NCI-H460 (cell line): ENCODE measurements at places on chromosomes 2 and 18.

DNA sequence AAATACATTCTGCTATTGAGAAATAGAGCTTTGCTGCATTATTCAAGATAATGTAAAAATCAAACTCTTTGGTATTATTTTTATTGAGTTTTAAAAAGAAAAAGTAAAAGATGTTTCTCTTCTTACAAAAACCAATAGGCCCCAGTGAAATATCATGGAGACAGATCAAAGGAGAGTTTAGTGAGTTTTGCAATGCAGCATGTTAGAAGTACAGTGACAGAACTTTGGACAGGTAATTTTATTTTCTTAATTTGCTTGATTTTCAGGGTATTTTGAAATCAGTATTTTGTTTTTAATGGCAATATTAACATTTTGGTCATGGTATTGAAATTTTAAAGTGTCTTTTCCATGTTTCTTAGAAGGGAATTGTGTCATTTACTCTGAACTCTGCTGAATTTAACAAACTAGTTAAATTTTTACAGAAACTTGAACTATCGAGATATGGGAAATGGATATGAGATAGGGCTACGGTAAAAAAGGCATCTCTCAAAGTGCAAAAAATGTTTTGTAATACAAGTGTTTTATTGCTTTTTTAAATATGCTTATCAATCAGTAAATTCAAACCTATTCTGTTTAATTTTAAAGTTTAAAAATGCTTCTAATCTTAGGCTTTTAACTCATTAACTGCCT lies 13.8 kb downstream of the DNAJC10 start:
- DNase-seq = no peak

GRCh38 chr2:175251425-175252041 lies 70.0 kb upstream of the ATP5MC3 start:
- DNase-seq = peak; percentile 48

DNA sequence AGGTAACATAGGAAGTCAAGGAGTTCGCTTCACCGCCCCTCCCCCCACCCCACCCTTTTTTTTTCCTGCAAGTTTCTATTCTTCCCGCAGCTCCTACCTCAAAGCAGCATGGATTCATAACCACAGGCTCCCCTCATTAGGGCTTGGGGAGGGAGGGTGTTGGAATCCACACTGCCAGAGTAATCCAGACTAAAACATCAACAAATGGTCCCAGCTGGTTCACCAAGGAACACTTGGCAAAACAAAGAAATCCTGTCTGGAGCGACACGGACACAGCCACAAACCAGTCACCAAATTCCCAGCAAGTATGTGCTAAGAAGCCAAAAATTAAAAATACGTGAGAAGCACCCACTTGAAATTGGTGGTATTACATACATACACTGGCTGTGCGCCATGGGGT lies 106.9 kb upstream of the PPP1CB start:
- no peak for DNase-seq

DNA sequence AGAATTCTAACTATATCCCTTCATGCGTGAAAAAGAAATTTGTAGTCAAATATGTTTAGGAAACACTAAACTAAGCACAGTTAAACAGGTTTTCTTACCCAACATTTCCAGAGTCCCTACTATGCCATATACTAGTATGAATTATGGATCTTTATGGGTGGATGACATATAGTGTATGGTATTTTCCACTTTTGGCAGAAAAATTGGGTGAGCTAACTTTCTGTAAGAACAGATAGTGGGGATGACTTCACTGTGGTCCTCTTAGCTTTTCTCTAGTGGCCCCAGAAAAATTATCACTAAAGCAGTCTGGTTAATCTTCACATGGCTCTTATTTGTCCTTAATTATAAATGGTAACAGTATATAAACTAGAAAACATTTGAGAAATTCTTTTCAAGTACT lies 240.0 kb upstream of the GULP1 start:
- no peak for DNase-seq

- DNase-seq = no peak
Observed at GRCh38 chr2:37868866-37869265, 56.2 kb upstream of the RMDN2 start.

DNA sequence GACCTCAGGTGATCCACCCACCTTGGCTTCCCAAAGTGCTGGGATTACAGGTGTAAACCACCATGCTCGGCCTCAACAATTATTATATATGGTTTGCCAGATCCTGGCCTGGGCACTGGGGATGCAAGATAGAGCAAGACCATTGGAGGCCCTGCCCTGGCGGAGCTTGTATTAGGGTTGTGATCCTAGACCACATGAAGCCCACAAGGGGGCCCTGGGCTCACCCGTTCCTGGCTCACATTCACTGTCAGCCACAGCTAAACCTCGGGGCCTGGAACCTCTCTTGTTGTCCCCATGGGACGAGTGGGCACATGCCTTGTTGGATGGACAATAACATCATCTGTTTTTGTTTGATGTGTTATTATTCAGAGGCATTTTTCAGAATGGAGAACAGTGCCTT lies 14.9 kb downstream of the HPCAL1 start:
- no peak for DNase-seq

DNA sequence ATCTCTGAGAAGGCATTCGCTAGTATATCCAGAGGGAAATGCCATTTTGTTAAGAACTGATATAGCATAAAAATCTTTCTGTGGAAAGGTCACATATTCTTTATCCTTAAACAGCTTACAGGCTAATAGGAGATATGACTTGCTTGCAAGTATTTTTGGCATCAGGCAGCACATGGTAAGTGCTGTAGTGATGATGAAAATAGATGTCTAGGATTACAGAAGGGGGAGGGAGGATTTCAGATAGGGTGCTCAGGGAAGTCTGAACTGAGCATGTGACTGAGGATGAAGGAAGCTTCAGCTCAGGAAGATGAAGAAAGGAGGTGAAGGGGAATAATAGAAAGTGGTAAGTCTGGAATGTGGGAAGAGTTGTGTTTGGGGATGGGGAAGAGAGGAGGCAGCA lies 158.5 kb upstream of the NOSTRIN start:
- DNase-seq = no peak

DNA sequence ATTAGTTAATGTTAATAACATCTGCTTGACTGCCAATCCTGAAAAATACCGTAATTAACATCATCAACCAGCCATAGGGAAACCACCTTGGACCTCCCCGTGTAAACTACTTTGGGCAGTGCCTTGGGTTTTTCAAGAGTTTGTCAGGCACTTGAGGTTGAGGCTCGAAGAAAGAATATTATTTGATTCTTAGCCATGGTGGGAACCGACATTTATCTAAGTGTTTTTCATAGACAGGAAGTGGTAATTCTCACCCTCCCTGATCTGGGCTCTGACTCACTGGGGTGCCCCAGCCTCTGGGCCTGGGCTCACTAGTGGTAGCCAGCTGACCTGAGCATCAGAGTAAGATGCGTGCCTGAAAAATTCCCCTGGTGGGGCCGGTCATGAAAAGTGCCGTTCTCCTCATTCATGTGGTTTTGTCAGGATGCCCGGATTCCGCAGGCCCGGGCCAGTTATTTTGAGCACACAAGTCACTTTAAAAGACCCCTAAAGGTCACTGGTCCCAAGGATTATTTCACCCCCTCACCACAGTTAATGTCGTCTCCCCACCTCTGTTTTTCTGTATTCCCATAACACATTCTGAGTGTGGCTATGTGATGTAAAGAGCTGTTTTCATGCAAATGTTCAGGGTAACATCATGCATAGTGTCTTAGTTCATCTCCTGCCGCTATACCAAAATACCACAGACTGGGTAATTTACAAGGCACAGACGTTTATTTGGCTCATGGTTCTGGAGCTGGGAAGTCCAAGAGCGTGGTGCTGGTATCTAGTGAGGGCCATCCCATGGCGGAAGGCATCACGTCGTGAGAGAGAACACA lies 21.6 kb upstream of the SPATA3 start:
- DNase-seq = no peak

DNA sequence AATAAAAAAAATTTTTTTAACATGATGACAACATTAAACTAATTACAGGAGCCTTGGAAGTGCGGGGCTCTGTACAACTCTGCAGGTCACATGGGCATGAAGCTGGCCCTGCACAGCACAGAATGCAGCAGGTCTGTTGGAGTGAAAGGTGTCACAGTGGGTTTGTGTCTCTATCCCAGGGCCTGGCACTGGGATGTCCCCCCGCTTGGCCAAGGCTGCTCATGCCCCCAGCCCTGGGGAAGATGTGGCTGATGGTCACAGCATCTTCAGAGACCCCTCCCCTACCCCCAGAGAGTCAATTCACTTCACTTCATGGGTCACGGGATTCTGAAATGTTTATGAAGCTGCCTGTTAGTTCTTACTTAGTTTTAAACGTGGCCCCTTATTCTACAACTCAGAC lies 95.9 kb upstream of the TAF1B start:
- no peak for DNase-seq

DNA sequence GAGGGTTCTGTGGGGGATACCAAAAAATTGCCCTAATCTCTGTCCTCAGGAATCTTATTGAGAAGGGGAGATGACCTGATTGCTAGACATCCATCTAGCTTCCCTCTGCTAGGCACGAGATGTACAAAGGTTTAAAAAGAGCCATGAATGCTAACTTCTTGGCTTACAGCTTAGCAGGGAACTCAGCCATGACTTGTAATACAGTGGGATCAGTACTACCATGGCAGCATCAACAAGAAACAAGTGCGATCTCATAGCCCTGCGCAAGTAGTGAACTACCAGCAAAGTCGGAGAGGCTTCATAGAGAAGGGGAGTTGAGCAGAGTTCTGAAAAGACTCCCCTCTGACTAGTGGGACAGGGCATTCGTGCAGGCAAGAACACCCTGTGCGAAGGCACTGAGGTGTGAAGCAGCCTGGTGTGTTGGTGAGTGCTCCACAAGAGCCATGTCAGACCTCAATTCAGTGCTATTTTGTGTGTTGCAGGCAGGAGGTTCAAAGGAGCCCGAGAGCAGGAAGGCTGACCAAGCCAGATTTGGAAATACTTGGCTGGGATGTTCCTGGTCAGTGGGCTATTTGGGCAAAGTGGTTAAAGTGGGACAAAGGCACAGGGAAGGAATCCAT lies 130.0 kb downstream of the FMNL2 start:
- no peak for DNase-seq

DNA sequence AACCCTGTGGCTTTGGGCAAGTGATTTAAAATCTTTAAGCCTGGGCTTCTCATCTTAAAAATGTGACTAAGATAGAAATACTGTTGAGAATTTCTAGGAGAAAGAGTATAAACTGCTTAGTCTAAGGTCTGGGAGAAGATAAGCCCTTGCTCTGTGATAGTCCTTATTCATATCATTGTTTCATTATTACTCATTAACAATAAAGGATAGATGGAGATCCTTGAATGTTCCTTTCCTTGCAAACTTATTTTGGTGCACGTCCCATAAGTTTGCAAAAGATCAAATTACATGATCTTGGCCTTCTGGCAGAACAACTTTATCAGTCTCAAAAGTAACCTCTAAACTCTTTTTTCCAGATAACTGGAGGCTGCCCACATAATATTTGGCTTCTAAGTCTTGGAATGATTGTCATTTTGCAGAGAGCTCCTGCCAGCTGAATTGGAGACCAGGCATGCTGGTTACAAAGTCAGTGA lies 138.3 kb downstream of the FAM124B start:
- DNase-seq = no peak

DNA sequence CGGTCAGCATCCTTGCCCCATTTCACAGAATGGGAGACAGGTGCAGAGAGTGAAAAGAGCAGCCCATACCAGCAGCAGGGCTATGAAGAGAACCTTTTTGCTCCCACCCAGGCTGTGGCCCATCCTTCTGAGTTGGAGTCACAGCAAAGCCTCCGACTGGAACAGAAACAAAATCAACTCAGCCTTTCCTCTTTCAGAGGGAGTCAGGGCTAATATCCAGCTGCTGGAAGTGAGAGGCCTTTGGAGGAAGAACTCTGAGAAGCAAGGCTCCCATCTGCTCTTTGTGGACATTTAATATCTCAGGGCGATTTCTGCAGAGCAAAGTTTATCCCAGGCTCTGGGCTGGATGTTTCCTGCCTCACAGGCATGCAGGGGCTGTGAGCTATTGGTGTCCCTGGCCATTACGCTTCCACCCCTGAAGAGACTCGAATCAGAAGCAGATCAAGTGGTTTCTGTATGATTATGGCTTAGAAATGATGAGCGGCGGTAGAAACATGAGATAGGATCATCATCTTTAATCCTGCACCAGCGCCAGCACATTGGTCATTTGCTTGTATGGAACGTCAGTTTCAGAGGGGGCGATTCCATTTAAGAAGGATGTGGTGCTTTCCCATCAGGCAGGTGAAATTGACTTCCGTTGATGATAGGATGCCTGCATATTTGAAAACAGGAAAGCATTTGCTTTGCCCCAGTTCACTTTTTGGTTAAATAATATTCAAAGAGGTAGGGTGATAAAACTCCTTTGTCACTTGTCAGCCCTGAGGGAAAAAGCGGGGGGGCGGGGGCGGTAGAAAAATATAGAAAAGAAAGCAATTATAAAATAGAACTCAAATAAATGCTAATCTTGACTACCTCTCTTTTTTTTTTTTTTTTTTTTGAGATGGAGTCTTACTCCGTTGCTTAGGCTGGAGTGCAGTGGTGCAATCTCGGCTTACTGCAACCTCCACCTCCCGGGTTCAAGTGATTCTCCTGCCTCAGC lies 152.4 kb downstream of the LRRC30 start:
- no peak for DNase-seq

DNA sequence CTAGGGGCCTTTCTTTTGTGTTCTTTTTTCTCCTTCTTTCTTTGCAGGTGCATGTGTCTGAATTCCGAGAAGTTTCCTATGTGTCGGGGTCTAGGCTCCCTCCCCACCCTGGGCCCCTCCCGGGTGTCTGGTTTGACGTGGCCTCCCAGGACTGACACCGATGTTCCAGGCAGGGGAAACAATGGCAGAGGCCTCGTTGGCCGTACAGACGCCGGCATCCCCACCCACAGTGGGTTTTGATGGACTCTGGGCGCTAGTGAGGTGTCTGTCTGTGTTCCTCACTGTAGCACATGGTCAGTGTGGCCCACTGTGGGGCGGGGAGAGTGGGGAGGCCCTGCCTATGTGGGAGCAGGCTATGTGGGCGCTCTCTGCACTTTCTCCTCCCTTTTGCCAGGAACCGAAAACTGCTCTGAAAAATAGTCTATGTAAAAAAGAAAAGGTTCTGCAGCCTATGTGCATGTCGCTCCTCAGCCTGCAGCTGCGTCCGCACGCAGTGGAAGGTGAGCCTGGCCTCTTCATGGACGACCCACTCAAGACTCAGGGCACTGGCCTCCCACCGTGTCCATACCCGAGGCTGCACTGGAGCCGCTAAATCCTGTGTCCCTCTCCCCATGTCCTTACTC lies 90.9 kb upstream of the ASB18 start:
- DNase-seq = no peak

GRCh38 chr2:39383146-39383545 lies 53.9 kb downstream of the MAP4K3 start:
- DNase-seq = no peak
